K562 (cell line): ENCODE measurements at places on chromosomes 2 and 18. TPM values are rescaled to one million over a fixed set of nuclear protein-coding genes. Genes with fewer than 3 reads are reported as not detected.

- no peak overlapping the region for H3K27ac ChIP-seq
- no peak for DNase-seq
- H3K36me3 ChIP-seq, result no peaks in the 10 kb centered on the region
Observed at GRCh38 chr2:7377916-7378569, 460.8 kb downstream of the RNF144A start.

Gene PARD6G
- 0.92 and 1.2 TPM in 2 replicates for total RNA-seq

Gene DTNA
- 0.07 and 0.45 TPM in 2 replicates for total RNA-seq

DNA sequence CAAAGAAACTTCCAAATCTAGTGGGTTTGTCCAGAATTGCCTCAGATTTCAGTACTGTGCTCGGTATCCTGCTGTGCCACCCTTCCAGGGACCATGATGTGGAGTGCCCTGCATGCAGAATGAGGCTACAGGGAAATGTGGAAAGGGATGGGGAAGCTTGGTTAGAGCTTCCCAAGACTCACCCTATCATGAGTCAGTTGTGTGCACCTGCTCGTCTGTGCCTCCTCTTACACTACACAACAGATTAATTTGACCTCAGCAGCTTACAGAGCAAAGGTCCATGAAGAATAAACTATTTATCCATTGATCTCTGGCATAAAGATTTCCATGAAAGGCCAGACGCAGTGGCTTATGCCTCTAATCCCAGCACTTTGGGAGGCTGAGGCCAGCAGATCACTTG lies 21.3 kb upstream of the NCK2 start:
- peaks cover 7% of the 10 kb centered on the region; the same call in 2 of the 3 replicates for H3K4me1 ChIP-seq
- no peak for DNase-seq
- H3K27ac ChIP-seq, result no peak overlapping the region
- no peak overlapping the region for H3K4me3 ChIP-seq
- no peaks in the 10 kb centered on the region for H3K36me3 ChIP-seq
- H3K27me3 ChIP-seq, result no peaks in the 10 kb centered on the region

DNA sequence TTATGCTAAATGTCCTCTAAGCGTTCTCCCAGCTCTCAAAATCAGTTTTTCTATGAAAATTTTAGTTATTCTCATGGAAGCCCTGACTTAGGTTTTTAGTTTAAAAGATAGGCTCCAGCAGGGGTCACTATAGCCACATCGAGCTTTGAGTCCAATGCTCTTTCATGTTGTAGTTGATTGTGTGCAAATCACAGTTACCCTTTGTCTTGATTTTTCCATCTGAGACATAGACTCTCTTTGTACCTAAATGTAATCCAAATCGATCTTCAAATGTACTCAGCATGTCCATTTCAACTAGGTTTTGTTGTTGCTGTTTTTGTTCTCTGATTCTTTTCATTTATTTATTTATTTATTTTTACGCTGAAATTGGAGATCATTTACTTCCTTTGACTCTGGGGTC lies 26.4 kb upstream of the MSTN start:
- H3K27me3 ChIP-seq, result no peaks in the 10 kb centered on the region
- H3K36me3 ChIP-seq, result no peaks in the 10 kb centered on the region
- H3K4me1 ChIP-seq, result no peaks in the 10 kb centered on the region; the same call in 1 of the 3 replicates

Gene PIEZO2
- 1.4 and 1.6 TPM in 2 replicates for total RNA-seq

DNA sequence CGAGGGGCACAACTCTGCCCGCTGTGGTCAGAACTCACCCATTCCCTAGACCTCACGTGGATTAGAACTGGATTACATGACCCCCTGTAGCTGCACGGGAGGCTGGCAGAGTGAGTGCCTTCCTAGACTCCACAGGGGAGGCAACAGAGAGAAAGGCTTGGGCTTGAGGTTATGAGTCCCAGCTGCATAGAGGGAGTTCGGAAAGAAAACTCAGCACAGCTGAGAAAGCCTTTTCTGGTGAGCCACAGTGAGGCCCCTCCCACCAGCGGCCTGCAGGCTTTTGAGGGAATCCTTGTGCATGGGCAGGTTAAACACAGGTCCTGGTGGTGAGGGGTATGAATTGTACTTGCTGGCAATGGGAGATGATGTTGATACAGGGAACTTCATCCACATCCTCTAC lies 217.3 kb downstream of the FHOD3 start:
- no peak overlapping the region for H3K27ac ChIP-seq
- no peak for DNase-seq
- H3K36me3 ChIP-seq, result no peaks in the 10 kb centered on the region
- H3K4me1 ChIP-seq, result no peaks in the 10 kb centered on the region
- H3K27me3 ChIP-seq, result peaks cover 4% of the 10 kb centered on the region

- no peak for DNase-seq
- H3K36me3 ChIP-seq, result no peaks in the 10 kb centered on the region
- H3K27ac ChIP-seq, result no peak overlapping the region
Observed at GRCh38 chr2:65172994-65173790, 43.3 kb upstream of the RAB1A start.

Gene ACVR2A
- total RNA-seq, result 2.4 and 2.7 TPM in 2 replicates

GRCh38 chr2:54634564-54635511 lies 88.6 kb upstream of the EML6 start:
- H3K27ac ChIP-seq, result no peak overlapping the region
- no peak overlapping the region for H3K4me3 ChIP-seq
- DNase-seq, result no peak
- peaks cover 83% of the 10 kb centered on the region for H3K36me3 ChIP-seq

Gene PLA2R1
- total RNA-seq, result not detected in 2 replicates

Gene POTEC
- not detected in 2 replicates for total RNA-seq

Gene CKAP2L
- total RNA-seq, result 17.6 and 18.6 TPM in 2 replicates

Gene RUFY4
- not detected in 2 replicates for total RNA-seq
